ENCODE measurements at places on chromosomes 1 and 21.

DNA sequence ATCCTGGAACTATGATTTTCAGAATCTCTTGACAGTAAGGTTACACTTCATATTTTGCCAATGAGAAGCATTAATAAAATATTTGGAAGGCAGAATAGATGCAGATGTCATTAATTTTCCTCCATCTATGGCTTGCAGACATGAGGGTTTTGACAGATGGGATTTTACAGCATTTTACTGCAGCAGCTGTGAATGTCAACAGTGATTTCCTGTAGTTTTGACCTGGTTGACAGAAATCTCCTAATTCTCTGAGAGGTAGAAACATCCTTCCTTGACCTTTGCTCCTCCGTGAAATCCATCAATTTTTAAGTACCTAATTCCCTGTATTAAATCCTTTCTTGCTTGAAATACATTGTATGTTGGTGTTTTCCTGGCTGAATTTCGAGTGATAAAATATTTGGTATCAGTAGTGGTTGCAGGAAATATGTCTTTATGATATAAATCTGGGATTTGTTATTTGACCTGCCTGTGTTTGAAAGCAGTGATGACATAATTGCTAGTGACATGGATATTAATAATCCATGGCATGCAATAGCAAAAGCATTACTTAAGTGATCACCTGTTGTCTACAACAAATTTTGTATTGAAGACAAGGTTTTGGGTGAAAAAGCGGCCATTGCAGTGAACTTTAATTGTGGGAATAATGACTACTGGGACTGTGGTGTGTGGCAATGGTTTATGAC lies 73.9 kb downstream of the HLX start:
- no peak for DNase-seq

- no peak for DNase-seq
Observed at GRCh38 chr21:22444990-22445389, 1446.8 kb downstream of the NCAM2 start.

DNA sequence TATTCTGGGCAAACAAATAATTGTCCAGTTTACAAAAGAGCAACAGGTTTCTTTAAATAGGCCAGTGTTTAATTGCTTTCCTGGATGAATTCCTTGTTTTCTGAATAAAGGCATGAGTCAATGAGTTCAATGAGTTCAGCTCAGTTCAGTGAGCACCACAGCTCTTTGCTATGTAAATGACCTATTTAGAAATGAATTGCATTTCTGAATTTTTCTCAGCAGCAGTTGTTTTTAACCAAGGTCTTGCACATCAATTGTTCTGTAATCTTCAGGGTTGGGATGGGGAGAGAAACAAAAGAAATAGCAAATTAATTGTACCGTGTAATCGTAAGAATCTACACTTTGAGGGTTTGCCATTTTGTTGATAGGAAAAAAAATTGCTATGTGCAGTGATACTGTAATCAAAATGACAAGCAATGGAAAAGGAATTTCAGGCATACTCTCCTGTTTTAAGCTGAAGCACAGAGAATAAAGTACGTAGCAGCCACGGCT lies 45.7 kb downstream of the MIS18A start:
- no peak for DNase-seq

GRCh38 chr1:15031251-15031933 lies 122.2 kb upstream of the TMEM51 start:
- no peak for DNase-seq

DNA sequence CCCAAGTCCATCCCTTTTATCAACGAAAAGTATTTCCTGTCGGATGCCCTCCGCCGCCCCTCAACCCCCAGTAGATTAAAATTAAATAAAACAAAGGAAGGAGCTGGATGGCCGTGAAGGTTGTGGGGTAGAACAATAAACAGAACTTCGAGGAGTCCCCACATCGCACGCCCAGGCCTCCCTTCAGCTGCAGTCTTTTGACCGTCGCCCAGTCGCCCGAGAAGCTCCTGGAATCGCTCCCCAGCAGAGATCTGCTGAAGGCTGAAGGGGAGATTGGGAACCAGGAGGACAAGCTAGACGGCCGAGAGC lies 905 bp downstream of the BARHL2 start:
- no peak for DNase-seq

Data from T-helper 22 cell (primary cell).